Head of caudate nucleus (tissue), 42 donors: ENCODE measurements at places on chromosomes 5 and 9.

DNA sequence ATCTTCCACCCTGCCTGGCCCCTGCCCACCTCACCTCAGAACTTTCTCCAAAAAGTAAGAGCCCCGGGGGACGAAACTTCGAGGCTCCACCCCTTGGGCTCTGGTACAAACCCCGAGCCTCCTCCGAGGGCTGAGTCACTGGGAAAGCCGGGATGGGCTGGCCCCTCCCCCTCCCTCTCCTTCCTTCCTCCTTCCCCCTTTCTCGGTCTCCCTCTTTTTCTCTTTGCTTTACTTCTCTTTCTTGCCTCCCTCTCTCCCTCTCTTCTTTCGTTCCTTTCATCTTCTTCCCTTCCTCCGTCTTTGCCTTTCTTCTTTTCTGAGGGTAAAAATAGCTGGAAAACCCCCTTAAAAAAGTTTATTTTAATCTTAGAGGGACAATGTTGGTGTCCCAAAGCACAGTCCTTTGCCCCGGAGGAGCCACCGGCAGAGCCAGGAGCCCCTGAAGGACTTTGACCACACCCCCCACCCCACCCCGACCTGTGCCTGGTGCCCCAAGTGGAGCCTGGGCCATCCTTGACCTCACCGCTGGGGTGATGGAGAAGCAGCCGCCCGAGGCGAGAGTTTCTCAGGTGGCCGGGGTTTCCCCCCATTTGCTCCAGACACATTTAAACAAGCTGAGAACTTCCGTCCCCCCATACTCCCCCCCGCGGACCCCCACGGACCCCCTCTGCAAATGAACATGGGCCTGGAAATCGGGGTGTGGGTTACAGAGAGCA lies 5.7 kb upstream of the NOTCH1 start:
- DNase-seq: no peak

GRCh38 chr5:171420431-171421241 lies 1.2 kb downstream of the FGF18 start:
- DNase-seq: peak; percentile 54

- DNase-seq: no peak
Observed at GRCh38 chr9:95513711-95514110, 3.1 kb downstream of the PTCH1 start.

GRCh38 chr5:171632616-171633015 lies 153.0 kb upstream of the SMIM23 start:
- DNase-seq: no peak

DNA sequence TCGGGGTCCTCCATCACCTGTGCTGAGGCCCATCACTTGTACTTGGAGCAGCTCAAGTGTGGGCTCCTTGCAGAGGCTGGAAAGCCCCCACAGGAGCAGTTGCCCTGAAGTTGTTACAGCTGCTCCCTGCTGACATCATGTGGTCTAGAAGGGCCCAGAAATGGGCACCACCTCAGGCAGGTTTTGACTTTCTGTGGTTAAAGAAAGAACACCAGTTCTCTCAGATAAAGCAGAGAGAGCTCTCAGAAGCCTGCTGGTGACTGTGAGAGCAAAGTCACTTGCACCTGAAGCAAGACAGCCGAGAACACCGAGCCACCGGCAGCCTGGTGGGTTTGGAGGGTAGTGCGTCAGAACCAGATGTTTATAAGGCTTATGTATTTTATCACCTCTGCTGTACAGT lies 70.4 kb downstream of the MVB12B start:
- no peak for DNase-seq

DNA sequence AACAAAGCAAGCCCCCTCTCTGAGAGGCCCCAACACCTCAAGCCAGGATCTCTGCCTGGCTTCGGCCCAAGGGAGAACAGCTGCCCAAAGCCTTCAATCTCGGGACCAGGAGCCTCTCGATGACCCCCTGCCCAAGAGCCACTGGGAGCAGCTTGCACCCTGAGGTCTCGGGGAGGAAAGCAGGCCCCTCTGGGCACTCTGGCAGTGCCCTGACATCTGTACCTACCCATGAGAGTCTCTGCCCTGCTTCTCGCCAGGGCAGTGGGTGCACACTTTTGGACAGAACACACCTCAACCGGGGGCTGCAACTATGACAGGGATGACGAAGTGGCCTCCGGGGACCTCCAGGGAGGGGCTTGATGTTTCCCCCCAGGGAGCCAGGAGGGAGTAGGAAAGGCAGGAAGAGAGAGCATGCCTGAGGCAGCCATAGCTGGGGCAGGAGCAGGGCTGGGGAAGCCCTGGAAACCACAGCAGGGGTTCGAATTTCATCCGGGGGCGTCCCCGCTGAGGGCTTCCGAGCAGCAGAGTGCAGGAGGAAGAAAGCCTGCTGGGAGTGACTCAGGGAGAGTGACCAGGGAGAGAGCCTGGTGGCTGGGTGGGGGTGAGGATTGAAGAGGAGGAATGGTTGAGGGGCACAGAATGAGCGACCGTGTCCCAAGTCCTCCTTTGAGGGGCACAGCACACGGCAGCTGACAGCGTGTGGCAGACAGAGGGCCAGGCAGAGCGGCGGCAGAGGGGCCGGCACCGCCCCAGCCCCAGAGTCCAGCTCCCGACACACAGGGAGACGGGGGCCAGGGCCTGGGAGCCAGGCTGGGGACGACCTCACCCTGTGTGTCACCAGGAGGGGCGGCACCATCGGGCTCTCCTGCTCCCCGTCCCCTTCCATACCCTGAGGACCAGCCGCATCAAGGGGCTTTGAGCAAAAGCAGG lies 1.8 kb downstream of the LPCAT1 start:
- DNase-seq: no peak
